Esophagus muscularis mucosa (tissue), 4 donors: ENCODE measurements at places on chromosomes 1 and 21. TPM values are rescaled to one million over a fixed set of nuclear protein-coding genes. Genes with fewer than 3 reads are reported as not detected.

- no peaks in the 10 kb centered on the region for H3K27me3 ChIP-seq
- no peak overlapping the region for H3K27ac ChIP-seq
- no peaks in the 10 kb centered on the region for H3K4me1 ChIP-seq
- no peak for DNase-seq
Measured at GRCh38 chr1:175857756-175858155, 114.4 kb upstream of the TNR start.

KRTAP10-2 gene
- not detected for total RNA-seq

DNA sequence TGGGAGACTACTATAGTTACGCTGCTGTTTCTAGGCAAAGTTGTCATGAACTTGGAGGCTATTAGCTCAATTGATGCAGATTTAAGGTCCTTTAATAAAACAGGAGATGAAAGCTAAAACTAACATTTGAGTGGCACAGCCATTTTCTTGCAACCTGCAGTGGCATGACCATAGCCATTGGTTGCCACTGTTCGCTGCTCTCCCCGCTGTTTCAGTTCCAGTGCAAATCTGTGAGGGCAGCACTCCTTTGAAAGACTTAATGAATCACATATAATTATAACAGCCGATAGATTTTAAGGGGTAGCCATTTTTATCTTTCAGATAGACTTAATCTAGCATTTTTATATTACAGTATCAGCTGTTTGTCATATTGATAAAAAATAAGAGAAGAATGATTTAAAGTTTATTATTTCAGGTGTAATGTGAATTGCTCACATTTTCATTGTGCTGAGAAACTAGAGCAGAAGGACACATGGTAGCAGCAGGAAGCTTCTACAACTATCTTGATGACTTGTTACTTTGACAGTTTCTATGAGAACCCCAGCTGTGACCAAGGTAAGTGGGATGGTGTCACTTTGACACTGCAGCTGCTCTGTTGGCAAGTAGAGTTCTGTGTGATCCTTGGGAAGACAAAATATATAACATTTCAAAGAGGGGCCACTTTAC is 203.7 kb downstream of the PLA2G4A start:
- no peaks in the 10 kb centered on the region for H3K27me3 ChIP-seq
- no peak overlapping the region for H3K27ac ChIP-seq
- no peaks in the 10 kb centered on the region for H3K4me1 ChIP-seq
- DNase-seq, result no peak

- H3K27ac ChIP-seq, result no peak overlapping the region
- DNase-seq, result no peak
- H3K4me1 ChIP-seq, result peaks cover 10% of the 10 kb centered on the region
Measured at GRCh38 chr1:221098471-221099405, 219.5 kb downstream of the HLX start.

DNA sequence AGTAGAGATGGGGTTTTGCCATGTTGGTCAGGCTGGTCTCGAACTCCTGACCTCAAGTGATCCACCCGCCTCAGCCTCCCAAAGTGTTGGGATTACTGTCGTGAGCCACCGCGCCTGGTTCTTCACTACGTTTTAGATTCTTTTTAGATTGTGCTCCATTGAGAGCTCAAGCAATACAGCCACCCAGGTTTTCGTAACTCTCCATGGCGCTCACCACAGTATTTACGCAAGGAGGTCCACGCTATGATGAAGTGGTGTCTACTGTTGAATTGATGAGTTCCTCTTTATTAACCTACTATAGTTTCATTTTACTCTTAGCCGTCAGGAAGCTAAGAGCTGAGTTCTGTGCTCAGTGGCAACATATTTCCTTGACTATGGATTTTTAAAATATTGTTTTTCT is 1.8 kb upstream of the KIF1B start:
- no peak for DNase-seq
- peaks cover 30% of the 10 kb centered on the region for H3K4me1 ChIP-seq
- H3K4me3 ChIP-seq, result no peak overlapping the region
- H3K36me3 ChIP-seq, result no peaks in the 10 kb centered on the region
- H3K27ac ChIP-seq, result peak overlapping the region; percentile 100

DNA sequence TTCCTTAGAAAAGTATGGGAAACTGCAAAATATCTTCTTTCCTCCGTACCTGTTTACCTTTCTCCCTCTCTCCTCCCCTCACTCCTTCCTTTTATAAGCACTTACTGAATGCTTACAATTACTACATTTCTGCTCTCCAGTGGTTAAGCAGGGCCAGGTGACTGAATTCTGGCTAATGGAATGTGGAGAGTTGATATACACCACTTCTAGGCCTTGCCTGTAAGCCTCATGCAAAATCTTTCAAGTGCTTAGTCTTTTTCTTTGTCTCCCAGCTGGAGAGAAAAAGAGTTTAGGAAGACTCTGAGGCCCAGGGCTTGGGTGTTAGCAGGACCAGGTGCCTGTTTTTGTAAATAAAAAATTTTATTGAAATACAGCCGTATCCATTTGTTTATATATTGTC is 77.7 kb upstream of the CACNA1E start:
- no peaks in the 10 kb centered on the region for H3K27me3 ChIP-seq
- no peak overlapping the region for H3K27ac ChIP-seq
- no peaks in the 10 kb centered on the region for H3K36me3 ChIP-seq
- no peak for DNase-seq
- no peak overlapping the region for H3K4me3 ChIP-seq

GRCh38 chr21:34974162-34974981 is 74.7 kb downstream of the RUNX1 start:
- DNase-seq, result no peak
- no peaks in the 10 kb centered on the region for H3K4me1 ChIP-seq
- H3K4me3 ChIP-seq, result no peak overlapping the region
- H3K36me3 ChIP-seq, result no peaks in the 10 kb centered on the region
- no peaks in the 10 kb centered on the region for H3K27me3 ChIP-seq
- no peak overlapping the region for H3K27ac ChIP-seq

TCHHL1 gene
- total RNA-seq, result not detected

OLIG1 gene
- total RNA-seq, result not detected

DNA sequence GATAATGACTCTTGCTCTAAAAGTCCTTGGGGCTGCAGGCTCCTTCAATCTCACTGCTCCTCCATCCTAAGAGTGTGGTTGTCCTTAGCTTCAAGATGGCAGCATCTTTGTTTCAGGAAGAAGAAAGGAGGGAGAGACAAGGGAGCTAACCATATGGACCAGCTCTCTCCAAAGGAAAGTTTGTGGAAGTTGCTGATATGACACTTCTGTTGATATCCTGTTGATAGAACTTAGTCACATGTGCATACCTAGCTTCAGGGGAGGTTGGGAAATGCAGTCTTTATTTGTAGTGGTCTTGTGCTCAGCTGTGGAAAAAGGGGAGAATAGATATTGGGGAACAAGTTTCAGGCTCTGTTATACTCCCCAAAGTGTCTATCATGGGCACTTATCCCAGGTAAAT is 186.9 kb downstream of the GIPC2 start:
- no peak overlapping the region for H3K4me3 ChIP-seq
- H3K4me1 ChIP-seq, result no peaks in the 10 kb centered on the region
- H3K27me3 ChIP-seq, result no peaks in the 10 kb centered on the region
- H3K27ac ChIP-seq, result no peak overlapping the region
- no peaks in the 10 kb centered on the region for H3K36me3 ChIP-seq
